OCI-M1 (cell line): ENCODE measurements at places on chromosomes 2 and 18.

DNA sequence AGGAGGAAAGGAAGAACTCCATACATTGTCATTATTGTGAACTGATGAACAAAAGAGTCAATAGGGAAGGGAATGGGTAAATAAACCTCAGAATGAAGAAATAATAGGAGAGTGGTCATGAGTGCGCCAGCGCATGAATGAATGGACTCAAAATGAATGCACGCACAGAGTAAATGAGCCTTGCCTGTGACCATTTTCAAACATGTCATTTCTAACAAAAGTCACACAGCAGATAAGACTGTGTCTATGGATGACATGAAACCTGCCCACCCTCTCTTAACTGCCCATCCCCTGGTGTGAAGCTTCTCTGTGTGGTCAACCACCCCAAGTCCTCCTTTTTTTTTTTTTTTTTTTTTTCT is 121.1 kb upstream of the TEX51 start:
- no peak for DNase-seq

GRCh38 chr2:115413791-115414190 is 971.4 kb downstream of the DPP10 start:
- DNase-seq = no peak

DNA sequence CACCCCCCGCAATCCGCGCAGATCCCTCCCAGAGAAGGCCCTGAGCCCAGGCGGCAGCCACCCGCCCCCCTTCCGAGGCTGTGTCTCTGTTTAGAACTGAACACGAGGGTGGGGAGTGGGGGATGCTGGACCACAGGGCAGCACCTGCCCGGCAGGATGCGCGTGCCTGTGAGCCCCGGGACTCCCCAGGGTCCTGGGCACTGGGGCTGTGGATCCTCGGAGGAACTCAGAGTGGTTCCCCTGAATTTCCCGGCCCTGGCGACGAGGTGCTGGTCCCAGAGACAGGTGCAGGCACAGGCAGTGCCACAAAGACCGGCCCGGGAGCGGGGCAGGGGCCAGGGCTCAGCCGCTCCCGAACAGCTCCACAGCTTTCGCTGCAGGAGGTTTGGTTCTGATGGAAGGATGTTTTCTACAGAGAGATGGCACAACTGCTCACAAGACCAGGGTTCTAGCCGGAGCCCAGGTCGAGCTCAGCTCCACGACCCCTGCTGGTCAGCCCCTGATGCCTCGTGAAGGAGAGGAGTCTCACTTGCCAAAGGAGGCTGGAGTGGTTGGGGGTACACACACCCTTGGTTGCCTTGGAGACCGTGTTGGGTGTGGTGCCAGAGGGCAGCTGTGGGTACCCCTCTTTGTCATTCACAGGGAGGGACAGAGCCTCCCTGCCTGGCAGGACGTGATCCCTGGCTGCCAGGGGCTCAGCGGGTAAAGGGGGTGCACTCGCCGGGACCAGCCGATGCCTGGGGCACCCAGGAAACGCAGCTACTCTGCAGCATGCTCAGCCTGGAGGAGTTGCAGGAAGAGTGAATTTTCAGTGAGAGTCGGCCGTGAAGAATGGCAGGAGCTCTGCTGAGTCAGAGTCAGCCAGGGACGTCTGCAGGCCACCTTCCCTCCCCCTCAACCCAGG is 4.4 kb upstream of the NEU4 start:
- peak; percentile 53 for DNase-seq

- no peak for DNase-seq
These were observed 144.8 kb upstream of the CYP26B1 start for GRCh38 chr2:72292433-72292832.

- DNase-seq = no peak
These were observed at the start of gene GBX2 for GRCh38 chr2:236168110-236169080. TSS of gene GBX2 (minus strand) at chr2:236168386. CDS start at chr2:236167971, 415 bp downstream.

GRCh38 chr2:64092502-64092901 is 51.7 kb downstream of the PELI1 start:
- DNase-seq = no peak

DNA sequence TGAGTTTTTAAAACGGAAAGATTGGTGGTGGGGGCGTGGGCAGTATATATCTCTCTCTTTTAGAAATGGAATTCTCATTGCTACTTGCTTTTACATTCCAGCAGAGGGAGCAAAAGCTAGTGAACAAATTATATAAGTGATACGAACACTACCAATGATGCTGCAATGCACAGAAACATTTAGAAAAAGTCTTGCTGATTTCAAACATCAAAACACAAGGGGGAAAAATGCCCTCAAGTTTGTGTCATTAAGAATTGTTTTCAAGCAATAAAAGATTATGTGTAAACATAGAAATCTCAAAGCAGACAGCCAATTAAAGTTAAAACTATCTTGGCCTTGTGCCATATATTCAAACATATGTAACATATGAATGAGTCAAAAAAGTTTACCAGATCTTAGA is 296.3 kb upstream of the KCNJ3 start:
- DNase-seq = peak; percentile 74

GRCh38 chr18:45254709-45255082 is 360.6 kb upstream of the SLC14A2 start:
- no peak for DNase-seq

DNA sequence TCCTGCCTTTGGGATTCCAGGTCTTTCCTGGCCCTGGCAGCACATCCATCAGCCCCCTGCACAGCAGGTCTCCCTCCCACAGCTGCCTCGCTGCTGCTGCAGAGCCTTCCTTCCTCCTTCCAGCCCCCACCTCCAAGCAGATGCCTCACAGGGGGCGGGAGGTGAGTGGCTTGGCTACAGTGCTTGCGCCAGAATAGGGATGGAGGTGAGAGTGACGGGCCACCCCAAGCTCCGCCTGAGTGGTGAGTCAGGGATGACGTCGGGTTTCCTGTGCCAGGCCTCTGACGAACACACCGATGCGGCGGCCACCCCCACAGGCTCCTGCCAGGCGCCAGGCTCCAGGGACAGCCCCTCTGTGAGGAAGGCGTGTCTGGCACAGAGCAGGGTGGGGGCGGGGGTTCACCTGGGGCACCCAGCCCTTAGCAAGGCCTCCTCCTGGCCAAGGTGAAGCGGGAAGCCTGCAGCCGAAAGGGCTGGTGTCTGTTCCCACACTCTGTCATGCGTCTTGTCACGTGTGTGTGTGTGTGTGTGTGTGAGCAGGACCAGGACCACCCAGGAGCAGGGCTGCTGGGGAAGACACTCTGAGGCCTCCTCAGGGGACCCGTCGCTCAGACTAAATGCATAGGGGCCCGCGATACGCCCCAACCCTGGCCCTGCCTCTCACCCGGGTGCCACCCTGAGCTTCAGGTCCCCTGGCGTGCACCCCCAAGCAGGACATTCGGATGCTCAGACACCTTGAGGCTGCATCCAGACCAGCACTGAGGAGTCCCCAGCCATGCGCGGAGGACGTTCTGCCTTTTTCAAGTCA is 3.4 kb upstream of the DUSP2 start:
- peak; percentile 9 for DNase-seq

DNA sequence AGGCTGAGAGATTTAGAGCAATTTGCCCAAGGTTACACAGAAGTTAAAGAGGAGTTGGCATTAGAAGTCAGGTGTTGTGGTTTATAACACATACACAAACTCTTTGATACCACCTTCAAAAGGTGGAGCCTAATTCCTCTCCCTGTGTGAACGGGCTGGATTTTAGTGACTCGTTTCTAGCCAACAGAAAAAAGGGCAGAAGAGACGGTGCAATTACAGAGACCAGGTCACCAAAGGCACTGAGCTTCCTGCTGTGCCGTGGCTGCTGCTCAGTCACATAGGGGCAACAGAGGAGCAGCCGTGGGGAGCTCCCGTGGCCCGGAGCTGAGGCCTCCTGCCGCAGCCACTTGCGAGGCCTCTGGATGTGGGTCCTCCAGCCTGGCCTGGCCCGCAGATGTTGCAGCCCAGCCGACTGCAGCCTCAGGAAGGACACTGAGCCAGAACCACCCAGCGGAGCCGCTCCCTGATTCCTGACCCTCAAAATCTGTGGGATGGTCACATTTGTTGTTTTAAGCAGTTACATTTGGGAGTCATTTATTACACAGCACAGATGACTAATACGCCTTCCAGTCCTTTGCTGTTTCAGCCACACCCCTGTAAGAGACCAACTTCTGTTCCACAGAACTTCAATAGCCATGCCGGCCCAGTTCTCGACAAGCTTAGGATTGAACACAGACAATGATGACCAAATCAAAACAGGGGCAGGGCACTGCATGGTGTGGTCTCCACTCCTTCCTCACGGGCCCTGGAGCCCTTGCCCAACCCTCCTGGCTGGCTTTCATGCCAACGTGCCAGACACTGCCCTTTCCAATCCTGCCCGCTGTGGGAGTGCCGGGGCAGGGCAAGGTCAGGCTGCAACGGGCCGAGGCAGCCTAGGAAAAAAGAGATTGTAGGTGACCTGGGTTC is 17.1 kb downstream of the EDAR start:
- DNase-seq = no peak

DNA sequence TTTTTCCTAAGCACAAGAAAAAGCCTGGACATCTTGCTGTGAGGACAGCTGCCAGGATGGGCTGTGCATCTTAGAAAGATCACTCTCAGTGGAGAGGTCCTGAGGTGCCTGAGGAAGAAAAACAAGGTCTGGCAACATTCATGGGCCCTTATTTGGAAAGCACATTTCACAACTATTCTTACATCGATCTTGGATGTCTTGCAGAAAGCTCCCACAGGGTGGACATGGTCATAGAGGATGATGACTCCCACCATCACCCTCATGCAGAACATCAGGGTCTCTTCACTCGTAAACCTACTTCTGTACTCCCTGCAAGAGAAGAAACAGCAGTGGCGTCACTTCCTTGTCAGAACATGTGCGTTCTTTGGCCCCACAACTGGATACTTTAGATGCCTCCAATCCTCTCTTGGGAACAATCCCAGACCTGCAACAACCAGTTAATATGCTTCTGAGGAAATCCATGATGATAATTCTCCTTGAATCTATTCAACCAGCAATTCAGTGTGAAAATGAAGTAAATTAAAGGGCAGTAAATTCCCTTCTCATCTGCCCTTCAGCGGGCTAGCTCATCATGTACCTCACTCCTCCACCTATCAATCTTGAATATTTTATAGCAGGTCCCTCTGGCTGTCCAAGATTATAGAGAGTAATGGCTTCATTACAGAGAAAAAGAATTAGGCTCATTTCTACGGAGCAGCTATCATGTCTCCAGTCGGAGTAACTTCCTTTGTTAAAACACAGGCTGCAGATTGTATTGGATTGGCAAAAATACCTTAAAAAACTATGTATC is 106.2 kb downstream of the CYRIA start:
- no peak for DNase-seq

GRCh38 chr2:233470011-233470687 is 96.4 kb downstream of the USP40 start:
- DNase-seq = no peak

DNA sequence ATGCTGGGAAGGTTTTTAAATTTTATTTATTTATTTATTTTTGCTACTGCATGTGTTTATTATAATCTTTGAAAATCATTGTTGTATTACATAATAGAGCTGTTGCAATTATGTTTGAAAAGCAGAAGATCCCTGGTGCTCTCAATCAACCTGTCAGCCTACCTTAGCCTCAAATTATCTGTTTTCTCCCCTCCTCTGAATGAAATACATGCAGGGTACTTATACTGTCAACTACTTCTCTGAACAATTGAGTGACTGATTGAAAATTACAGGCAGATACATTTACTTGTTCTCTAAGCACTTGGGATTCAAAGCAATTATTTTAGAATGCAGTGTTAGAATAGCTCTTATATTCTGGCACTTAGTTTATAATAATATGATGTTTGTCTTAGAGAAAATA is 8.1 kb downstream of the KYNU start:
- DNase-seq = no peak

- DNase-seq = peak; percentile 47
These were observed 11.8 kb upstream of the FTCDNL1 start for GRCh38 chr2:199862788-199863187.

- DNase-seq = no peak
These were observed 1110.3 kb upstream of the KLHL29 start for GRCh38 chr2:22274661-22275060.

DNA sequence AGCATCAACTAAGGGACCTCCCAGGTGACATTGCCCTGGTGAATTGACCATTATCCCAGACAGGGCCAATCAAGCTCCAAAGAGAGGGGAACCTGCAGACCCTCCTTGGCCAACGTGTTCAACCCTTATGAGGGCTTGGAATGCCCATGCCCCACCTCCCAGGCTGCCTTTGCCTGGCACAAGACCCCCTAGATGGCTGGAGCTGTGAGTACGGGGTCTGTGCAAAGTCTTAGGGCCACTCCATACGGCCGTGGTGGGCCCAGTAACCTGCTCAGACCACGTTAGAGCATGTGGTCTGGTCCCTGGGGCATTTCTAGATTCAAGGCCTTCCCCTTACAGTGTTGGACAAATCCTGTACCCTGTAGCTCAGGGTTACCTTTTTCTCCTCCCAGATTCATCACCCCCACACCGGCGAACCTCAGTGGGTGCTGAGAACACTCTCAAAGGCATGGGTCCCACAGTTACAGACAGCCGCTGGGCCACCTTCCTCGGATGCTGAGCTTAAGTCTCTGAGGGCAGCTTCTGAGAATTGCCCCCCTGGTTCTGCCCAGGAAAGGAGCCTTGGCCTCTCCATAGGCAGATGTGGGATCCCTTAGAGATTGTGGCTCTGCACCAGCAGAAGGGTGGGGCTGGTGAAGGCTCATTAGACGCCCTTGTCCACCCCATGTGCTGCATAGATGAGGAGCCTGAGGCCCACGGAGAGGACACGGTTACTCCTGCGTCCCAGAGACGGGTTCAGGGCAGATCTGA is 18.3 kb upstream of the KCNK3 start:
- no peak for DNase-seq

- no peak for DNase-seq
These were observed 788.2 kb downstream of the DSC3 start for GRCh38 chr18:30254331-30254730.

DNA sequence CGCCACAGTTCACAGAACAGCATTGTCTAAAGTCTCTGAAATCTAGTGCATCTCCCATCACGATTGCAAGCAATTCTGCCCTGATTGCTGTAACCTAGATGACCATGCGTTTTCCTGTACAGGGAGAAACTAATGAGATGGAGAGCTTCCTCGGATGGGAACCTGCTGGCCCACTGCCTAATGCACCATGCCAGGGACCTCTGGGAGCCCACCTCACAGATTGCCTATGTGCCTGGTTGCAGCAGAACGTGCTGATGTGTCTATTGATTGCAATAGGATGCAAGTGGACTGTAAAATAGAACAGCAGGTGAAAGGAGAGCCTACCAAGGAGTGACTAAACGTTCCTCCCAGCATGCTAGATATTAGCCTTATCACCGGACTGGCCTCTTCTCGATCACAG is 141.0 kb upstream of the RAB12 start:
- no peak for DNase-seq
